ENCODE measurements at places on chromosomes 6 and 20.

- no peak for DNase-seq
Measured at GRCh38 chr6:150238336-150238741, 95.5 kb downstream of the PPP1R14C start.

DNA sequence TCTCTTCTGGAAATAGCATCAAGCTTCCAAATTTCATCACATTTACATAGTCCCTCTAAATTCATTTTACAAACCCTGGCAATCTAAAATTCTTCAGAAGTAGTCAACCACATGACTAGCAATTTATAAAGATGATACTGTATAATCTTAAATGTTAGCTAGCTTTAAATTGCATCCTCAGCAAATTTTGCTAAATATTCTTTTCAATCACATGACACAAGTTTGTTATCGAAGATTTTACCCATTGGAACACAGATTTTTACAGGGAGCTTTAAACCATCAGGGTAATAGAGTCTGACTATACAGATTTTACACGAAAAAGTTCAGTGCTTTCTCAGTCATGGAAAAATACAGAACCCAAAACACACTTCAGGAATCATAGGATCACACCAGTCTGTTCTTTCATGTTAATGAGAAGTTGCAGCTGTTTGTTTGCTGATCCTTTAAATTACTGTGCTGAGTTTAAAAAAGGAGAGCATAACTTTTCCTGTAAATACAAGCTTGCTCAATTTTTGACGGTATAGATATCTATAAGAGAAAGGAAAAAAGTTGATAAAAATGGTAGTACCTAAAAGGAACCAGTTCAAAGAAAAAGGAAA lies 445.8 kb upstream of the ADGRB3 start:
- DNase-seq: no peak

GRCh38 chr6:81002126-81002525 lies 750.4 kb downstream of the TENT5A start:
- DNase-seq: no peak

DNA sequence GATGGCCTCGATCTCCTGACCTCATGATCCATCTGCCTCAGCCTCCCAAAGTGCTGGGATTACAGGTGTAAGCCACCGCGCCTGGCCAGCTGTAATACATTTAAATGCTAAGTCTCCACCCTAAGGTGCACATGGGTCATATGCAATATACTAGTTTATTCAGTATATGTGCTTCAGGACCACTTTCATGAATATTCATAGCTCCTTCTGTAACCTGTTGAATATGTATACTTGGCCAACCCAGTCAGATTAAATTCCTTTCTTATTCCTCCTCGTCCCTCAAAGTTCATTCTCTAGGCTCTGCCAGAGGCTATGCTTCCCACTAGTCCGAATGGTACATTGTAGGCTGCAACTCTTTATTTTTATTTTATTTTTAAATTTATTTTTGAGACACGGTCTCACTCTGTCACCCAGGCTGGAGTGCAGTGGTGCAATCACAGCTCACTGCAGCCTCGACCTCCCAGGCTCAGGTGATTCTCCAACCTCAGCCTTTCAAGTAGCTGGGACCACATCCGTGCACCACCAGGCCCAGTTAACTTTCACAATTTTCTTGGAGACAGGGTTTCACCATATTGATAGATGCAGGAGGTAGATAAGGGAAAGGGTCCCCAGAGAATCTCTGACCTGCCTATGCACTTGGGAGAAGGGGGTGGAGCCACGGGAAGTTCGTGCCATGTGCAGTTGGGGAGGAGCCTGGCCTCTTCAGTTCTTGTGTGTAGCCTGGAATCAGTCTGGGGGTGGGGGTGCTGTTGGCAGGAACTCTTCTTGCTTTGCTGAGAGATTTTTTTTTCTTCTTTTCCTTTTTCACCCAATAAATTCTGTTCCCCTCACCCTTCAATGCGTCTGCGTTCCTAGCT lies 41.3 kb upstream of the DDR1 start:
- DNase-seq: no peak

- DNase-seq: no peak
Measured at GRCh38 chr6:55913228-55914195, 38.1 kb upstream of the BMP5 start.

DNA sequence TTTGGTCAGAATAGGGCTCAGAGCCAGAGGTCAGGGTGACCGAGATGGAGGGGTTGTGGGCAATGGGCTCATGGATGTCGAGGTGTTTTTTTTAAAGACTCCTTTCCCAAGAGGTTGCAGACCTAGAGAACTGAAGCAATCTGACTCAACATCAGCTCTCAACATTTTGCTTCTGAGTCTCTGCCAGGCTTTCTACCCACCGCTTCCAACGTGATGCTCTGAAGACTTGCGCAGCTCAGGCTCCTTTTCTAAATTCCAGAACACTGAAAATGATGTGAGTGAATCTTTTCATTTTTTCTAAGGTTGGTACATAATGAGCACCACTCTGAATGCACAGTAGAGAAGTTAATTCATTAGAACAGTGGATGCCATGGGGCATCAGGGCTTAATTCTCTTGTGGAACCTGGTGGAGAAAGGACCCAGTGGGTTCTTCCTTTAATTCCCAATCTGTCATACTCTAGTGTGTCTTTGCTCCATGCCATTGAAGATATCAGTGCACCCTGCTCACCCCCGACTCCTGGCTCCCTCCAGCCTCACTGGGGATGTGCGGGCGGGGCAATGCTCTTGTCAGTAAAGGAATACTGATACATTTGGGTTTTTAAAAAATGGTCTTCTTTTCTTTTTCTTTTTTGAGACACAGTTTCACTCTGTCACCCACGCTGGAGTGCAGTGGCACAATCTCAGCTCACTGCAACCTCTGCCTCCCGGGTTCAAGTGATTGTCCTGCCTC lies 17.0 kb upstream of the KIF13A start:
- DNase-seq: no peak

GRCh38 chr20:38187517-38187916 lies 22.4 kb upstream of the TGM2 start:
- DNase-seq: no peak

- DNase-seq: no peak
Measured at GRCh38 chr20:44166477-44166876, 20.5 kb downstream of the JPH2 start.

GRCh38 chr20:51319522-51319921 lies 223.0 kb downstream of the NFATC2 start:
- DNase-seq: no peak

DNA sequence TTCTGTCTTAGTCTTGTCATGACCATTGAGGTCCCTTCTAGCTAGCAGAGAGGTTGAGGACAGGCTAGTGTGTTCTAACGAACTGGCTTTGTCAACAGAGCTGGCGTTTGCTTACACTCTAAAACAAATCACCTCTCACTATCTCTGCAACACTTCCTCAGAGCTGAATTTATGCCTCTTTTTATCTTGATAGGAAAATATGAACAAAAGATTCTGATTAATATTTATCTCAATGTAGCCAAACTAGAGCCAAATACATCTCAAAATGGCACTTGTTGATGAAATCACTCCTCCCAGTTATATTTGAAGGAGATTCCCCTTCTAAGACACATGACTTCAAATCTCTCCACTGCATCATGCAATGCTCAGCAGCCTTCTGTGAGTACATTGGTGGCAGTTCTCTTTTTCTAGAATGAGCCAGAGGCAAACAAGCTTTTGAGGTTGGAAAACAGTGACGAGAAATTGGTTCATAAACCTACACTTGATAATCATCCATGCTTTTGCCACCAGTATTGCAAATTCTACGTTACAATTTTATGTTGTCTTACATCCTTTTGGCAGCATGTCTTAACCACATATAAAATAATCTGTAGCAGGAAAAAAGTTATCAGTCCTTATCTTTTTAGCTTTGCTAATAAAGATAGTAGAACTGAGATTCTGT lies 615.7 kb upstream of the CITED2 start:
- DNase-seq: no peak
